Stimulated activated CD4-positive, alpha-beta T cell treated with anti-CD3 and anti-CD28 coated beads, Interleukin-15, amount 100 ng/mL, for 24 hours (primary cell): ENCODE measurements at places on chromosomes 7 and 10.

GRCh38 chr7:68401313-68401712 is 1197.0 kb upstream of the AUTS2 start:
- DNase-seq: no peak

GRCh38 chr10:95848841-95849240 is 58.9 kb upstream of the CC2D2B start:
- no peak for DNase-seq

DNA sequence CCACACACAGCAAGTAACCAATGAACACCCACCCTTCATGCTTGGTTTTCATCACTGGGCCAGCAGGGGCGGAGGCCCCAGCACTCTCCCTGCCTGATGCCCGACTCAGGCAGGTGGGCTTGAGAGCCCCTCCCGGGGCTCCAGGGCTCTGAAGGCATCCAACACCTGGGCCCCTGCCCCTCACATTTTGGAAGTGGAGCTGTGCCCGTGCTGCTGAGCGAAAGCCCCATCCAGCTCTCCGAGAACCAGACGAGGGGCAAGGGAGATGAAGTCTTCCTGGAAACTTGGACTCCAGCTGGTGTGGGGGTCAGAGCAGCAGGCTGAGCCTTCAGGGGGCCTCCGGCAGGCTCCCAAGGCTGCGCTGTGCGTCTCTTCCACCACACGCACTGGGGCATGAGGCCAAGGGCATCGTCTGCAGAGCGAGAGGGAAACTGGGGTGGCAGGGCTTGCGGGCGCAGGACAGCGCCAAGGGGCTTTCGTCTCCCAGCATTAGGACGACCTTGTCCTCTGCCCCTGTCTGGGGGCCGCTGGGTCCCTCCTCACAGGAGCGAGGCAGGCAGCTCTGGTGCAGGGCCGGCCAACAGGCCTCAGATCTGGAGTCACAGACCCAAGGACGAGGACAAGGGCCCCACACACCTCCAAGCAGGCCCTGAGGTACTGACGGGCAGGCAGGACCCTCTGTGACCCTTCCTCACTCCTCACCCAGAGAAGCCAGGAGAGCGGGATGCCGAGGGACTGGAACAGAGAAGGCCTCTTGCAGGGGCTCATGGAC is 108.3 kb upstream of the FAM20C start:
- no peak for DNase-seq

GRCh38 chr10:84700668-84701369 is 372.4 kb downstream of the CCSER2 start:
- no peak for DNase-seq

DNA sequence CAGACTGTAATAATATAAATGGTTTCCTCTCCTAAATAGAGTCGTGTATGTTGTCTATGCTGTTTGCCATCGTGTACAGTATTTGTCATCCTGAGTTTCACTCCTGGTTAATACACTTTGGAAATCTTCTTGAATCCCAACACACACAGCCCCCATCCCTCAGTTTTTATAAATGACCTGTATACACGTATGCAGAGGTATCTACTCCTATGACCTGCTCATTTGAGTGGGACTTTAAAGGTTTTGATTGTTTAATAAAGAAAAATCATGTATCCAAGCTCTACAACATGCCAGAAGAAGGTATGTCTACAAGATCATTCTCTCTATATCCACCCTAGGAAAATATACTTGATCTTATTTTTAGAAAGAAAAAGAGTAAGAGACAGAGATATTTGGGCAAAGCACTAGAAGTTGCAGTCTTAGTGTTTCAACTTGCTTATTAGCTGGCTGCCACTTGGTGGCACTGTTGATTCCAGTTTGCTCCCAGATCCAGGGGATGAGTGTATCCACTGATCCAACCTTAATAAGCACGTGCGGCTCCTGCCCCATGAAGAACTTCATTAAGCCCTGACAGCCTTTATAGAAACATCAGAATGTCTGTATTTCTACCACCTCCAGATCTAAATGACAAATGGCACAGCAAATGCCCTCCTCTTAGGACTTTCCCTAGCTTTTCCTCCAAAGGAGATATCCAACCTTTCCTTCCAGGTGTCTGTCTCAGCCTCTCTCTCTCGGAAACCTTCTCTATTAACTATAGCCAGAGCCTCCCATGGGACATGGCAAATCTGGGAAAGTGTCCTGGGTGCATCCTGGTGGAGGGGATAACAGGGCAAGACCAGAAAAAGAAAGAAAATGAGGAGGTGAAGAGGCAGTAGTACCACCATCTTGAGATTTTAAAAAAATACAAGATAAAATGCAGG is 181.6 kb upstream of the NEBL start:
- peak; percentile 55 for DNase-seq
